Activated naive CD4-positive, alpha-beta T cell treated with anti-CD3 and anti-CD28 coated beads for 36 hours (primary cell): ENCODE measurements at places on chromosomes 4 and X. TPM values are rescaled to one million over a fixed set of nuclear protein-coding genes. Genes with fewer than 3 reads are reported as not detected.

The AKAP14 gene
- not detected for total RNA-seq

The EDNRA gene
- total RNA-seq: not detected

The FHIP1A gene
- total RNA-seq: 0.17 TPM

The SLC49A3 gene
- total RNA-seq: not detected

The C4orf17 gene
- total RNA-seq: not detected

The PCDH18 gene
- total RNA-seq: 0.05 TPM

The IL2 gene
- 147 TPM for total RNA-seq

The TRMT2B gene
- total RNA-seq: 20.2 TPM

The ZNF185 gene
- total RNA-seq: 2.3 TPM

The PNMA5 gene
- total RNA-seq: not detected

The LAGE3 gene
- 42.8 TPM for total RNA-seq

The TRIM75 gene
- total RNA-seq: not detected

The NXF2B gene
- total RNA-seq: not detected

The DMRTC1B gene
- not detected for total RNA-seq

The LEF1 gene
- 367 TPM for total RNA-seq

DNA sequence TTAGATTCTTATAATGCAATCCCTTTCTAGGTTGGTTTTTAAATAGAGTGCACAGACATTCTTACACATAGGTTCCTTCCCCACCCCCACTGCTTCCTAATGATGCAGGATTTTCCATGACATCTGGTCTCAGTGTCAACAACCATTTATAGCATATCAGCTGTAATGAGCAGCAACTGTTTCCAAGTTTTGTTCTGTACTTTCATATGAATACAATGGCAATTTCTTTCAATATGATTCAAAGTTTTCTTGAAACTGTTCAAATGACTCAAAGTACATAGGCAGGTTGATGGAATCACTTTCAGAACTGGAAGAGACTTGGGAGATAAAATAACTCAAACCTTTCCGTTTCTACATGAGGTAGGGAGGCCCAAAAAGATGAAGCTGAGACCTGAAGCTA, 220.7 kb downstream of the CAMK2D start:
- no peak overlapping the region for H3K4me3 ChIP-seq
- peak overlapping the region; percentile 16 for H3K27ac ChIP-seq
- H3K27me3 ChIP-seq: no peaks in the 10 kb centered on the region
- H3K36me3 ChIP-seq: peaks cover 25% of the 10 kb centered on the region
- DNase-seq: peak; percentile 68

- no peak overlapping the region for H3K4me3 ChIP-seq
- H3K4me1 ChIP-seq: no peaks in the 10 kb centered on the region
- no peak overlapping the region for H3K27ac ChIP-seq
- DNase-seq: no peak
- H3K27me3 ChIP-seq: peaks cover 3% of the 10 kb centered on the region
Observed at GRCh38 chrX:50769389-50770063, 44.5 kb downstream of the SHROOM4 start.

DNA sequence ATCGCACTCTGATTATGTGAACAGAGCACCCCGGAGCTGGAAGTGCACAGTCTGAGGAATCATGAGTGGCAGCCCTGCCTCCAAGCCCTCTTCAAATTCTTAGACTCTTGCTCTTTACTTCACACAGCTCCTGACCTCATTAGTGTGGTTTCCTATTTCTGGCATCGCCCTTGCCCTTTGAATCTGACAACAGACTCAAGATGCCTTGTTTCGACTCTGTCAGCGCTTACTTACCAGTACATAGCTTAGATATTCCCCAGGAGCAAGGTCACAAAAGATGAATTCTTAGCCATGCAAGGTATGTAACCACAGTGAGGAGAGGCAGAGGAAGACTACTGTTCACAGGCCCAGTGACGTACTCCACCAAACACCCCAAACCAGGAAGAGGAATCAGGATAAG, 167.2 kb downstream of the KDR start:
- peak; percentile 40 for DNase-seq
- H3K36me3 ChIP-seq: no peaks in the 10 kb centered on the region
- H3K27me3 ChIP-seq: no peaks in the 10 kb centered on the region
- peaks cover 26% of the 10 kb centered on the region for H3K4me1 ChIP-seq
- no peak overlapping the region for H3K27ac ChIP-seq

DNA sequence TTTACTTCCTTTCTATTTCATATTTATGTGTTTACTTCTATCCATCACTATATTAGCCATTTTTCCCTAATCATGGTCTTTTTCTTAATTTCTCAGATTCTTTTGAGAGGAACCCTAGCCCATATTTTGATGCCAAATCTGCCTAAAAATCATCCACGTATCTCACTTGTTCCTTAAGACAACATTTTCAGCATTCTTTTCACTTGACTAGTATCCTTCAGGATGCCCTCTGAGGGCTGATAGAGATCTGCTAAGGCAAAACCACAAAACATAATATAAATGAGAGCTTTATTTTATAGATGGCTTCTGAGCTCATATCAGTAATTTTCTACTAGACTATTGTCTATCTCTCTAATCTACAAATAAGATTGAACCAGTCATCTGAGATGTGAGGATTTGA, 341.9 kb downstream of the GPM6A start:
- no peak overlapping the region for H3K4me3 ChIP-seq
- no peaks in the 10 kb centered on the region for H3K27me3 ChIP-seq
- no peaks in the 10 kb centered on the region for H3K36me3 ChIP-seq
- no peak overlapping the region for H3K27ac ChIP-seq
- DNase-seq: no peak

DNA sequence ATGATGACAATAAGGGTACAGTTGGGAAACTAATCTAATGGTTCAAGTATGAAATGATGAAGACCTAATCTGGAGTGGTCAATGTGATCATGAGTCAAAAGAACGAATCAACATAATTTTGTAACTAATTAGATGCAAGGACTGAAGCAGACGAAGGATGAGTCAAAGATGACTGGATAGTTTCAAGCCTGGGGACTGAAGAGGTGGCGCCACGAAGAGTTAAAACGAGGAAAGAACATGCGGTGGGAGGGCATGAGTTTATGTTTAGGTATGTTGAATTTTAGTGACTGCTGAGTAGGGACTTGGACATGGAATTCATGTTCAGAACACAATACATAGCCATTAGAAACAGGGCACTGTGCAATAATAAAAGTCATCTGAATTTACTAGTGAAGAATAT, 221.5 kb upstream of the FAM241A start:
- no peaks in the 10 kb centered on the region for H3K4me1 ChIP-seq
- peaks cover 13% of the 10 kb centered on the region for H3K27me3 ChIP-seq
- no peak overlapping the region for H3K4me3 ChIP-seq
- no peak overlapping the region for H3K27ac ChIP-seq
- no peak for DNase-seq
- H3K36me3 ChIP-seq: no peaks in the 10 kb centered on the region

- no peak overlapping the region for H3K27ac ChIP-seq
- no peaks in the 10 kb centered on the region for H3K36me3 ChIP-seq
- H3K4me1 ChIP-seq: no peaks in the 10 kb centered on the region
- H3K4me3 ChIP-seq: no peak overlapping the region
Observed at GRCh38 chrX:86806786-86807185, 658.5 kb downstream of the DACH2 start.

GRCh38 chr4:56425518-56425917, 9.9 kb downstream of the PPAT start:
- no peaks in the 10 kb centered on the region for H3K27me3 ChIP-seq
- H3K4me3 ChIP-seq: no peak overlapping the region
- H3K36me3 ChIP-seq: peaks cover 9% of the 10 kb centered on the region
- peaks cover 23% of the 10 kb centered on the region for H3K4me1 ChIP-seq
- H3K27ac ChIP-seq: no peak overlapping the region

DNA sequence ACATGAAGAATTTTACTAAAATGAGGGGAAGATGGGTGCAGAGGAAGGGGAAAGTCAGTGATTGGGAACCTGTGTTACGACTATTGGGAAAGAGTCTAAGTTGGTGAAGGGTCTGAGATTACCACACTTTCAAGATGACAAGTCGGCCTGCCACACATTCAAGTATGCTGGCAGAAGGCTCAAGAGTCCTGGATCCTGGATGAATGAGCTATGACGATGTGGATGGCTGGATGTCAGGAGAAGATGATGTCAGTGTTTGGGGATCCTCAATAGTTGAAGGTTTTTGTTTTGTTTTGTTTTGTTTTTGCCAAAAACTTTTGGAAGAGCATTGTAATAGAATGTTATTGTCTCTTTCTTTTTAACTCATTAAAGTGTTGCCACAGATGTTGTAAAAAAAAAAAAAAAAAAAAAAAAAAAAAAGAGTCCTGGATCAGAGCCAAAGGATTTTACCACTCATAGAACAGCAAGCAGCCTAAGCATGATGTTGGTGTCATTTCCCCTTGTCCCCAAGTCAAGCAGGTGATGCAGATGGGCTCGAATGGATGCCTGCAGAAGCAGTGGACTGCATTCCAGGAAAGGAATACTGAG, 120.6 kb downstream of the REELD1 start:
- no peak overlapping the region for H3K4me3 ChIP-seq
- H3K4me1 ChIP-seq: peaks cover 5% of the 10 kb centered on the region
- no peak for DNase-seq
- H3K27me3 ChIP-seq: no peaks in the 10 kb centered on the region

DNA sequence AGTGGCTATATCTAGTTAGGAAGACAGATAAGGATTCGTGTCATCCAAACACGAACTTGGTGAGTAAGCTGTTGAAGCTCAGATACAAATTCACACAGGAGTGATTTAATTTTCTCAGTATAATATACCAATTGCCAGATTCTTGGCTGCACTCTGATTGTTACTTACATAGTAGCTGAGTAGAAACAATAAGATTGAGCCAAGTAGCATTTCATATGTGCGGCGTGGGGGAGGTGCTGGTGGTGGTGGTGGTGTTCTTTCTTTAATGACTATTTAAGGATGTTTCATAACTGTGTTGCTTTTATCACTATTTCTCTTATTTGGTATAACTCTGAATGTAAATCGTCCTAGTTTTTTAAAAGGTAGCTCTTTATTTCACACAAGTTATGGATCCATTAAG, 102.9 kb downstream of the UGT8 start:
- H3K36me3 ChIP-seq: no peaks in the 10 kb centered on the region
- H3K27ac ChIP-seq: no peak overlapping the region
- H3K27me3 ChIP-seq: peaks cover 3% of the 10 kb centered on the region
- DNase-seq: no peak

DNA sequence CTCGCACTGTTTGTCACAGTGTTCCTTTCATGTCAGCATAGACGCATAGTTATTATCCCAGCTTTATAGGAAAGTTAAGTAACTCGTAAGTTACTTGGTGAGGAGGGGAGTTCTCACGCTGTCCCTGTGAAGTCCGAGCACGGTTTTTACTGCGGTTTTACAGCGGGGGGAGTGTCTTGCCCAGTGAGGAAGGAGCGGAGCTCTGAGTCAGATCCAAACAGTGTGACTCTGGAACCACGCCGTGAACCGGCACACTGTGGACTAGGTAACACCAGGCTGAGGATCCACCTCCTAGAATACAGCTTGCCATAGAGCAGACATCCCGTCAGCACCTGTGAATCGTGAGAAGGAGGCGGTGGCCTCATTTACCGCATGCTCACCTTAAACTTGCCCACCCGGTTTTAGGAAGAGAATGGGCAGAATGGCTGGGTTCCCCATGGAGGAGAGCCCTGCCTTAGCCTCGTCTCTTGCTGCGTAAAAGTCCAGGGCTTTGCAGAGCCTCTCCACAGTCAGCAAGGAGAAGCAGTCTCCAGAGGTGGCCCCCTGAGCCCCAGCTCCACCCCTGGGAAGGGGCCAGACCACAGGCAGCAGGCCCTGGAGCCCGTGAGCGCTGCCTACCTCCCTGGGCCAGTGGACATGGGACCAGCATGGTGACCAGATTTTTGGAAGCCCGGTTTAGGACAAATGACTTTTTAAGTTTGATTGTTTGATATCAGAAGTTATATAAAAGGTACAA, 40.2 kb upstream of the HGFAC start:
- H3K36me3 ChIP-seq: no peaks in the 10 kb centered on the region
- peak; percentile 9 for DNase-seq
- no peak overlapping the region for H3K27ac ChIP-seq
- no peaks in the 10 kb centered on the region for H3K27me3 ChIP-seq
- no peaks in the 10 kb centered on the region for H3K4me1 ChIP-seq

DNA sequence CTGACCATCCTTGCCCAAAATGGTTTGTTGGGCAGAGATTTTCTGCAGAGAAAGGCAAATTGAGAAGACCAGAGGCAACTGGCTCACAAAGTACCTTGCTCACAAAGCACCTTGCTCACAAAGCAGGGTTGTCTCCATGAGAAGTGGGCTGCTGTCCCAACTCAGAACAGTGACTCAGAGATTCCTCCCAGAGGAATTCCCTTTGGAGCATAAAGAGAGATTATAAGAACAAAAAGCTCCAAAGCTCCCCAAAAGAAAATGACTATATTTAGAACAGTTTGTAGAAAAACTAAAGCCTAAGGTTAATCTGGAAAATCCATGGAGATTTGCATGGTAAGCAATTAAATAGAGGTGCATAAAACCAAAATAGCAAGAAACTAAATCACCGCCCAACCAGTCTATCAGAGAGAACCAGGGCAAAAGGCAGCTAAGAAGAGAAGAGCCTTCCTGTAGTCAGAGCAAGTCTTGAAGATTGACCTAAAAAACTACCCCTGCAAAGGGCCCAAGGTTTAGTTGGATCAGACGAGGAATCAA, 731.4 kb downstream of the FAT4 start:
- no peak overlapping the region for H3K4me3 ChIP-seq
- H3K27me3 ChIP-seq: no peaks in the 10 kb centered on the region
- DNase-seq: no peak

- no peak for DNase-seq
- no peaks in the 10 kb centered on the region for H3K36me3 ChIP-seq
- no peak overlapping the region for H3K4me3 ChIP-seq
- H3K27ac ChIP-seq: no peak overlapping the region
- peaks cover 2% of the 10 kb centered on the region for H3K27me3 ChIP-seq
- H3K4me1 ChIP-seq: no peaks in the 10 kb centered on the region
Observed at GRCh38 chrX:125628435-125628834, 308.8 kb downstream of the TEX13C start.

- H3K27ac ChIP-seq: no peak overlapping the region
- no peaks in the 10 kb centered on the region for H3K4me1 ChIP-seq
- H3K27me3 ChIP-seq: no peaks in the 10 kb centered on the region
- no peaks in the 10 kb centered on the region for H3K36me3 ChIP-seq
- no peak for DNase-seq
- H3K4me3 ChIP-seq: no peak overlapping the region
Observed at GRCh38 chr4:136831553-136831952, 700.7 kb downstream of the PCDH18 start.

GRCh38 chrX:12974796-12975669, at the start of gene TMSB4X:
TMSB4X (plus strand) TSS chrX:12975110.
- H3K27ac ChIP-seq: peak within 1 kb of the TSS; percentile 96
- peaks cover 18% of the 10 kb centered on the region for H3K4me1 ChIP-seq
- peak; percentile 84 for DNase-seq
- no peaks in the 10 kb centered on the region for H3K27me3 ChIP-seq
- peaks cover 44% of the 10 kb centered on the region for H3K36me3 ChIP-seq

- H3K4me3 ChIP-seq: no peak overlapping the region
- H3K27ac ChIP-seq: no peak overlapping the region
- peaks cover 4% of the 10 kb centered on the region for H3K27me3 ChIP-seq
- H3K36me3 ChIP-seq: no peaks in the 10 kb centered on the region
Observed at GRCh38 chr4:146916479-146917076, 29.1 kb downstream of the TTC29 start.

- H3K27ac ChIP-seq: no peak overlapping the region
- peaks cover 11% of the 10 kb centered on the region for H3K4me1 ChIP-seq
- no peak overlapping the region for H3K4me3 ChIP-seq
Observed at GRCh38 chr4:81565142-81565870, 93.6 kb upstream of the RASGEF1B start.
